ENCODE measurements at places on chromosomes 2 and 18.

DNA sequence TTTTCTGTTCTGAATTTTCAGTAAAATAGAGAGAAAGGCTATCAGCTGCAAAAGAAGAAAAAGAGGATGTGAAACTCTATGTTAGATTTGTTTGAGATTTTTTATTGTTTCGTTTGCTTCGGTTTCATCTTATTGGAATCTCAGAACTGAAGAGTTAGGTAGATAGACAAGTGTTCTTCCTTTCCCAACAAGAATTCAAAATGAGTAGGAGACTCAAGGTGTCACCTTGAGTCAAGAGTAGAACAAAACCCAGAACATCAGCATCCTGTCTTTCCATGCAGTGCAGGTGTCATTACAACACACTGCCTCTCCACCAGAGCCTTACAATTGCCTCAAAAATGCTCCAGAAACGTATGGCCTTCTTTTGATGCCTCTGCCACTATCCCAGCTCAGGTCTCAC is 21.1 kb downstream of the NBAS start:
- no peak for DNase-seq

DNA sequence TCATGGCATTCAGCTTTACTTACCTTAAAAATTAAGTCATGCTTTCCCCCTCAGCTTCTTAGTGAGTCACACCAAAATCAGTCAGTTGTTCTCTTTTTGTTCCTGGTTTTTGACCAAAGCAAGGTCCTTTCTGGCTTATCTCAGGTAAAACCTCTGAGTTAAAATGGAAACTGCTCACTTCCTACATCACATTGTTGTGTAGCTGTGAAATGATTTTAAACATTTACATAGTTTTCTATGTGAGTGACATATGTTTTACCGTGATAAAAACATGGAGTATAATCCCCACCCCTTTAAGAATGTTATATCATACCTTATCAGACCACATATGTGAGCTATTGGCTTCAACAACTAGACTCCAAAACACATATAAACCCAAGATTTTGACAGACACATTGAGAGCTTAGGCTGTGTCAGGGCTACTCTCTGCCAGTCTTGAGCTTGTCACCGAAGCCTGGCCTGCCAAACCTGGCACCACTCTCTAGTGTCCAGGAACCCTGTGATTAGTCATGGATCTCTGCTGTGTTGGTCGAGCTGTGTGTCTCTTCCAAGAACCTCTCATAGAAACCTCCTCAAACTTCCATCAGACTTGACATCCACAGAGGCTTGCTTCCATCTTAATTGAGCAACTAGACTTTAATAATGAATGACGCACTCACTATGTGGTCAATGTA is 294.5 kb upstream of the FBXO11 start:
- DNase-seq: no peak

- DNase-seq: no peak
Measured at GRCh38 chr2:4139731-4140130, 436.4 kb downstream of the DCDC2C start.

DNA sequence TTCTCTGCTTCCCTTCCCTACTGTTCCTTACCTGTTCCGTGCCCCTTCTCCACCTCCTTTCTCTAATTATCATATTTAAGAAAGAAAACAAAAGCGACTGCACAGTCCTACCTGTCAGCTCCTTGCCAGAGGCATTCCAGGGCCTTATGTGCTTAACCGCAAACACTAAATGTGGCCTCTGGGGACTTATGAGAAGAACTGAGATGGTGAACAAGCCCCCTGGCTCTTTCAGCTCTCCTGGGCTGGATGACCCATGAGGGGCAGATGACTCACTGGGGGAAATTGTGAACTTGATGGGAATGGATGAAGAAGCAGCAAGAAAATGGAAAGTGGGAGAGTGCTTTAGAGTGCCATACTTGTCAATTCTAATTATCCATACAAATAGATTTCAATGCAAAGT is 106.3 kb upstream of the LYPD1 start:
- no peak for DNase-seq

- DNase-seq: peak; percentile 27
Measured at GRCh38 chr2:46298522-46299353, 1.5 kb downstream of the EPAS1 start.

DNA sequence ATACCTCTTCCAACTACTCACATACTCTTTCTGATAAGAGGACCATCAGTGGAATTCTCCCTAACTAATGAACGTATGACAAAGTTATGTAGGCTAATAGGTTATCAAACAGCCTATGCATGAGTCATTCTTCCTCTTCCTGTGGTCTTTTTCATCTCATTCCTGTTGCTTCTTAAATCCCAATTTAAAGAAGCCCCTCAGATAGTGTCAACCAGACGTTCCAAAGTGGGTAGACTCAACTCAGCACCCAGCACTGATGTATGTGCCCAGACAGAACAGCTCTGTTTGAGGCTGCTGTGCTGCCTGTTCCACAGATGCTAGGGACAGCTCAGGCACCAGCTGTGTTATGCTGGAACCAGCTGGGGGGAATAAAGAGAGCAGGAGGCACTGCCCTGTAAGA is 52.6 kb downstream of the CXCR4 start:
- no peak for DNase-seq

GRCh38 chr2:147684903-147685302 is 159.9 kb upstream of the ACVR2A start:
- no peak for DNase-seq

DNA sequence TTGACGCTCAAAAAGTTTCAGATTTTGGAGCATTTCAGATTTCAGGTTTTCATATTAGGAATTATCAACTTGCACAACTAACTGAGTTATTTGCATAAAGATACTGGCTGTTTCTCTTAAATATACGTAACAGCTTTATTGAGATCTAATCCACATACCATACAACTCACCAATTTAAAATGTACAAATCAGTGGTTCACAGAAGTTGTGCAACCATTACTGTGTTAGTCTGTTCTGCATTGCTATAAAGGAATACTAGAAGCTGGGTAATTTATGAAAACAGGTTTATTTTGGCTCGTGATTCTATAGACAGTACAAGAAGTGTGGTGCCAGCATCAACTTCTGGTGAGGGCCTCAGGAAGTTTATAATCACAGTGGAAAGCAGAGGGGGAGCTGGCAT is 8.2 kb downstream of the ATIC start:
- DNase-seq: no peak

- DNase-seq: no peak
Measured at GRCh38 chr2:130338793-130339345, 3.8 kb upstream of the IMP4 start.

- DNase-seq: no peak
Measured at GRCh38 chr18:58315041-58315440, 271.0 kb downstream of the NEDD4L start.

DNA sequence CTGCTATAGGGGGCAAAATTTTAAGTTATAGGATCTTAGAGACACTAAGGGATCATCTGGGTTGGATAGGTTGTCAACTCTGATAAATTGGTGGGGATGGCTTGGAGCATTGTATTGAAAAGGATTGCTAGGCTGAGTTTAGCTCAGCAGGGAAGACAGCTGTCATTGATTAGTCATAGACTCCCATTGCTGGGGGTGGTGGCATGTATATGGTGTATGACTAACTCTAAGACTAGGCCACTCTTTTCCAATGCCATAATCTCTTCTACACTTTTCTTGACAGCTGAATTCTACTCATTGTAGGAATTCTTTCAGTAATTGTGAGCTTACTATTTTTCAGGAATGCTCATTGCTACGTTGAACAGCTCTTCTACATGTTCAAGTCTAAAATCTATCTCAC is 81.3 kb upstream of the PELI1 start:
- DNase-seq: no peak

GRCh38 chr2:149290662-149291061 is 39.7 kb upstream of the LYPD6 start:
- DNase-seq: no peak

DNA sequence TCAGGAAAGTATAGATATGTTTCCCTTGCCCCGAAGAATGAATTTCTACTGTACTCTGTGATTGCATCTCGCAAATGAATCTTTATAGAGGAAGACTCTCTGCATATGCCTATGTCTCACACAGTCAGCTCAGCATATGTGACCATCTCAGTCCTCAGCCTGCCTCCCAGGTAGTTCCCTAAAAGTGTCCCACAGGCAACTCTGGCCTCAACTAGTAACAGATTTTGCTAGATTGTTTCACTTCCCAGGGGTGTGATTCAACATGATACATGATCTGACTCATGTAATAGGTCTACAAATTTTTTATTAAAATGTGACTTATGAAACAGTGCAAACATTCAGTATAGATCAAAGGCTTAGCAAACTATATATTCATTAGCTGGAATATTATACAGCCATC is 296.6 kb upstream of the CRIM1 start:
- DNase-seq: no peak

DNA sequence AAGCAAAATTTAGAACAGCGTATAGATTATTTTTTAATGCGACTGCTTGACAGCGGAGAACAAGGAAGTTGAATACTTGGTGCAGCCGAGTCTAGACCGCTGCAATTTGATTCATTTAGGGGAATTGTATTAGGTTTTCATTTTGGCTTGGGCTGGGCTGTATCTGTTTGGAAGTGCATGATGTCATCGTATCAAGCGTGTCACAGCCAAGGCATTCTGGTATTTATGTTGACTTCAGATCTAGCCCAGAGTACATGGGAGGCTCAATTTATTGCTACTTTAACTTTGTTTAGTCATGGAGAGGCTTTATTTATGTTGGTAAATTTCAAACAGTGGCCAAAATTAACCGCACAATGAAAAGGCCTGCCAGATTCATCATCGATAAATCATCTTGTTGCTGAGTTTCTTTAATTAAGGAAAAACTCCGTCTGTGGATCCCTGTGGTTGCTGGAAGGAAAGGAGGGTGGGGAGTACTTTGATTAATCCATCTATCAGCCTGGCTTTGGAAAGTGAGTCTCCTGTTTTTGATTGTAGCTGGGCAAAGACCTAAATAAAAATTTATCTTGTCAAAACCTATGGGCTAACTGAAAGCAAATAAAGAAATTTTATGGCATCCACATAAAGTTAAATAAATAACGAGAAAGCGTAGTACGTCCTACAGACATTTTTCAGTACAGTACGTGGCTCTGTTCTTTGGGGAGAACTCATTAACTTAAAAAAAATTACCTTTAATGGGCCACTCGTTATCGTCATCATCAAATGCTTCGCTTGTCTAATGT is 230.4 kb upstream of the SPRED2 start:
- DNase-seq: no peak

DNA sequence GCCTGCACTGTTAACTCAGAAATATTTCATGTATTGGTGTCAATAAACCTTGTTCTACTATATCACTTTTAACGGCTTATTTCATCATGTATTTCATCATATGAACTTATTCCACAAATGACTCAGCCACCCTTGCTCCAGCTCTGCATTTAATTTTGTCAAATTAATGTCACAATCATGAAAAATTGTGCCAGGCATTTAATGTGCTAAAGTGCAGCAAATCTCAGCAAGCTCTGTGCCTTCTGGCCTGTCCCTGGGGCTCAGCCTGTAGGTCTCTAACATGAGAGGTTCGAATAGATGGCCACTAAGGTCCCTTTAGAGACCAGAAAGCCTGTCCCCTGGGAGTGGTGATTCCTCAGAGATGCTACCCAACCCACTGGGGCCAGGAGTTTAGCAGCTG is 28.6 kb downstream of the BOD1L2 start:
- no peak for DNase-seq

- no peak for DNase-seq
Measured at GRCh38 chr2:201923436-201924328, 110.0 kb upstream of the FZD7 start.

GRCh38 chr2:117481608-117482007 is 332.9 kb upstream of the DDX18 start:
- no peak for DNase-seq

DNA sequence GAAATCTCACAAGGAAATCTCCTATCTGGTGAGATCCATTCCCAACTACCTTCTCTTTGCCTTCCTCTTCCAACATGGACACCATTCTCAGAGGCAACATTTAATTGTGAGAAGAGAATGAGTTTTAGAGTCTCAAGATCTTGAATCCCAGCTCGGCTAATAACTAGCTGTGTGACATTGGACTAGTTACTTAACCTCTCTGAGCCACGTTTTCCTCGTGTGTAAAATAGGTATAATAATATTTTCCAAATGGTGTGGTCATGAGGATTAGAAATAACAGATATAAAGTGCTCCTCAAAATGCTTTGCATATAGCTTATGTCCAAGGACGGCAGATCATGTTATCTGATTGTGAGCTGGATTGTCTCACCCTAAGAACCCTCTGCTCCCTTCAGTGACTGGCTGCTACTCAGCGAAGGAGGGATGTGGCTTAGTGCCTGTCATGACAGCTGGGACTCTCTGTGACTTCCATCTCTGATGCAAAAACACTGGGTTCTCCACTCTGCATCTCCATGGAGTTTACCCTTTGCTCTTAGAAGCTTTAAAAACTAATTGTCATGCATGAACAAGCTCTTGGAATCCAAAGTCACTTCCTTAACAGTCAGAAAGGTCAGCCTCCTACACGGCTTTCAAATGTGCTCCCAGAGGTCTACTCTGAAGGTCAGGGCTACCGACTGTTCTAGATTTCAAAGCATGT is 38.4 kb upstream of the MRPL19 start:
- DNase-seq: no peak

- no peak for DNase-seq
Measured at GRCh38 chr2:43424262-43425207, 171.3 kb downstream of the THADA start.

DNA sequence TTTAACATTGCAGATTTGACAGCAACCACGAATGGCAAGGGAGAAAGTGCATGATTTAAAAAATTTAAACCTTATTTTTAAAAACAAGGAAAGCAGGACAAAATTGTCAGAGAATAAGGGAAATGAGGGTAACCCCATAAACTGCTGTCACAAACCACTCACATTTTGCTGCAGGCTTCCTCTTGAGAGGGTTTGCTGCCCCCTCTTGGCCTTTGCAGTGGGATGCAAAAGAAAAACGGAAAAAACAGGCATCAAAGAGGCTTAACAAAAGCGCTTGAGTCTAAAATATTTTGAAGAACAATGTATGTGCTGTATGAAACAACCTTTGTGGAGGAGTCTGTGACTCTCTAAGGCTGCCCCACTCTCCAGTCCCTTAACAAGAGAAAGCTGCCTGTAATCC is 91.6 kb downstream of the TMX3 start:
- DNase-seq: peak; percentile 16

GRCh38 chr2:6915399-6915798 is 1.8 kb upstream of the RNF144A start:
- DNase-seq: no peak

GRCh38 chr2:14828968-14829367 is 196.5 kb downstream of the LRATD1 start:
- DNase-seq: no peak

DNA sequence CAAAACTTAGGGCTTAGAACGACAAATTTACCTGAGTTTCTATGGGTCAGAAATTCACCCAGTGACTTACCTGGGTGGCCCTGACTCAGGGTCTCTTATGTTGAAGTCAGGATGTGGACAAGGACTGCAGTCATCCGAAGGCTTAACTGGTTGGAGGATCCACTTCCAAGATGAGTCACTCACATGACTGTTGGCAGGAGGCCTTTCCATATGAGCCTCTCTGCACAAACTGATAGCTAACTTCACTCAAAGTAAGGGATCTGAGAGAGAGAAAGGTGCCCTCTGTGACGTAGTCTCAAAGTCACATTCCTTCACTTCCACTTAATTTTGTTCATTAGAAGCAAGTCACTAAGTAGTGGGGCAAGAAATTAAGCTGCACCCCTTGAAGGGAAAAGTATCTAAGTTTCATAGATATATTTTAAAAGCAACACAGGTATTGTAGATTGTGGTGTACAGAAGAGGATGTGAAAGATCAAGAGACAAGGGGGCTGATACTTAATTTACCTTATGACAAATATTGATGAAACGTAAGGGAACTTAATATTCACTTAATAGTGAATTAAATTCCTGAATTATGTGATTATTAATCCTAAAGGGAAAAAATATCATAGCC is 48.4 kb downstream of the TANK start:
- no peak for DNase-seq

- DNase-seq: no peak
Measured at GRCh38 chr18:3654442-3655253, 204.7 kb downstream of the TGIF1 start.

All from activated CD8-positive, alpha-beta memory T cell treated with anti-CD3 and anti-CD28 coated beads, Interleukin-2, amount 50 U/mL, for 4 hours (primary cell).